ENCODE measurements at places on chromosomes 13 and 19.
A peak's percentile ranks its signal among the peaks of the same experiment; 100 is the strongest.

GRCh38 chr13:41199526-41199925 is 5.2 kb upstream of the KBTBD7 start:
- no peak for DNase-seq

GRCh38 chr19:33300894-33301143 is 1.5 kb downstream of the CEBPA start:
- DNase-seq: no peak

- DNase-seq: no peak
Observed at GRCh38 chr13:52782471-52783448, 43.1 kb upstream of the CNMD start.

DNA sequence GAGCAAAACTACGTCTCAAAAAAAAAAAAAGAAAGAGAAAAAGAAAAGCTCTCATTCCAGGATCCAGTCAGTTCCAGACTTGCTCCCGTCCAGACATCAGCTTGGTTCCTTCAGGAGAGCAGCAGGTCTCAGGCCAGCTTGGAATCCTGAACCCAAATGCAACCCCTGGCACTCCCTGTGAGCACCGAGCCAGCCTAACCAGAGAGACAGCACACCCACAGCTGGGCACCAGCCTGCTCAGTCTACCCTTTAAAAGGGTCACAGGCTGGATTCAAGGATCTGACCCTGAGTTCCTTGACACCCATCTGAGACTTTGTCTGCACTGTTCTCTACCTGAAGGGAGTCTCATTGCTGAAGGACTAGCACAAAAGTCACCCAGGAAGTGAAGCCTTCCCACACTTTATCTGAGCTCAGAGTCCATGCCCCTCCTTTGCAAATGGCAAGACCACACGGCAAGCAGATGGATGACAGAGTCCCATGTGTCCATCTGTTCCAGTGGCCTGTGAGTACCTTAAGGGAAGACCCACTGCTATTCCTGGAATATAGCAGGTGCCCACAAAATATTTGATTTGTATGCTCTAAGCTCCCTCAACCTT is 1.4 kb downstream of the PEPD start:
- DNase-seq: no peak

DNA sequence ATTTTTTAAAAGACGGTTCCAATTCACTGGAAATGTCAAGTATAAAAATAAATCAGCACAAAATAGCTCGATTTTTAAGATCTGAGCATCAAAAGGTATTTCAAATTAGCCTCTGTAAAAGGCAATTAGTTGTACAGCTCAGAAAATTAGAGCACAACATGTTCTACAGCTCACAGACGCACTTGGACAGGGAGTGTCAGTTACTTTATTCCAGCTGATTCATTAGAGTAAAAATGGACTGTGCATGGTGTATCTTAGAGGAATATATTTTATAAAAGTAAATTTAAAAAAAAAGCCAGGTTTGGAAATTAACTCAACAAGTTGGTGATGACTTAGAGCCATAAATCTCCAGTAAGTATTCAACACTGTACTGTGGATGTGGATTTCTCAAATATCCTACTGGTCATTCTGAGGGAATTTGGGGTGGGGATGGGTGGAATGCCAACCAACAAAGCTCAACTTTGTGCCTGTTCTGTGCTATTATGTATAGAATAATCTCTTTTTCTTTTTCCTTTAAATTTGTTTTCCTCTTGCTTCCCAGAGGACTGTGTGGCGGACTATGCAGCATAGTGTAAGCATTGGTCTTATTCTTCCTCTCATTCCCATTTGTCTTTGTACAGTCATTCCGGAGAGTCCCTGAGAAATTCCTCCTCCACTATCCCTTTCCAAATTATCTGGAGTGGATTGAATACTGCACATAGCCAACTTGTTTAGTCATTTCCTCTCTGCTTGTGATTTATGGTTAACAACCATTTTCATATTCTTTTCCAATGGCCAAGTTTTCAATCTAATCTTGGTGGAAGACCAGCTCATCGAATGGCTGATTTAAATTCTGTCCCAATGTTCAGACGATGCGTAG is 169.3 kb downstream of the DCT start:
- DNase-seq: peak; percentile 76

DNA sequence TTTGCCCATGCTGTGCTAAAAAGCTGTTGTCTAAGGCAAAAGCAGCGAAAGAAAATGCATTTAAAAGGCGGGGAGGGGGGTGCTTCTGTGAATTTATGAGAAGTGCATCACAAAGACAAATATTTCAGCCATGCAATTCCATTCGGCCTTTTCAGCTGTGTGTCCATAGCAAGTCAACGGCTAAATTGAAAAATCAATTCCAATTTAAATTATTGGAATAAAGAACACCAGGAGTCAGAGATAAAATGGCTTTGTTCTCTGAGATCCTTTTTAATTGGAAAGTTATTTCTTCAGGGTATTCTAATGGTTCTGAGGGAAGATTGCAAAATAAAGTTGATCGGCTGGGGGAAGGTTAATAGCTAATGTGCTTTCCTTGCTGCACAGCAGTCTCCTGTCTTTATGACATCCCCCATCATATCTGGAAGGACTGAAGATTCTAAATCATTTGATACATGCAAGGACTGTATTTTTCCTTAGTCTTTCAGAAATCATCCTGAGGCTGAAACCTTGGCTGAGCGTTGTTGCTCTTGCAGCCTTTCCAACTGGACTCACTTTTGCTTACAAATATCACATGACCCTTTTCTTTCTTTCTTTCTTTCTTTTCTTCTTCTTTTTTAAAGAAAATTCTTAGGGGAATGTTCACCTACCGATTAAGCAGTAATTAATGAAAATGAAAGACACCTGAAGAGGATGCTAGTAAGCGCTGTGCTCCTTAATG is 647.1 kb downstream of the DACH1 start:
- no peak for DNase-seq

GRCh38 chr13:21739771-21740170 is 68.9 kb downstream of the FGF9 start:
- no peak for DNase-seq

DNA sequence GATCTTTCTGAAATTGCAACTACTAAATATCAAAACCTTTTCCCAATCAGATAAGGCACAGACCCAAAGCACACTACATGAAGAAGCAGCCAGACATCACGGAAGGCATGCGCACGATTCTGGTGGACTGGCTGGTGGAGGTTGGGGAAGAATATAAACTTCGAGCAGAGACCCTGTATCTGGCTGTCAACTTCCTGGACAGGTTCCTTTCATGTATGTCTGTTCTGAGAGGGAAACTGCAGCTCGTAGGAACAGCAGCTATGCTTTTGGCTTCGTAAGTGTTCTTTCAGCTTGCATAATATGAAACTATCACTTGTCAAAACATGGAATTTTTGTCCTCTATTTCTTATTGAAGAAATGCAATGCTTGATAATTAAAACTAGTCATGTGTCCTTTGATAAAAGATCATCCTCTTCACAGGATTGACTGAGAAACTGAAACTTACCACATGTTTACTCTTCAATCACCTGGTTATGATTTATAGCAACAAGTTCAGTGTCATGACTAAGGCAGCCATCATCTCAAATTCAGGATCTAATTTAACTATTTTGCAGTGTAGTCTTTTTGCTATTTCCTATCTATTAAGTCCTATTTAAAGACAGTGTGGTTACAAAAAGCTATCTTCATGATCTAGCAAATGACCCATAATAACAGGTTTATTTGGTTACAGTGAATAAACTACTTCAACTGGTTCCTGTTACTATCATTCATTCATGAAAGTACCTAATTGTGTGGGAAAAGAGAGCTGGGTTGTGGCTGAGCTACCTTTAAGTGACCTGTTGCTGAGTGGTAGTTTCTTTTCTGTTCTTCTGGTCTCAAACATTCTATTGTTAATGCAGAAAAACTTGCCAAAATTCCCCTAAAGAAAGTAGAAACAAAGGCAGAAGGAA is 6.5 kb downstream of the CCNA1 start:
- DNase-seq: no peak

DNA sequence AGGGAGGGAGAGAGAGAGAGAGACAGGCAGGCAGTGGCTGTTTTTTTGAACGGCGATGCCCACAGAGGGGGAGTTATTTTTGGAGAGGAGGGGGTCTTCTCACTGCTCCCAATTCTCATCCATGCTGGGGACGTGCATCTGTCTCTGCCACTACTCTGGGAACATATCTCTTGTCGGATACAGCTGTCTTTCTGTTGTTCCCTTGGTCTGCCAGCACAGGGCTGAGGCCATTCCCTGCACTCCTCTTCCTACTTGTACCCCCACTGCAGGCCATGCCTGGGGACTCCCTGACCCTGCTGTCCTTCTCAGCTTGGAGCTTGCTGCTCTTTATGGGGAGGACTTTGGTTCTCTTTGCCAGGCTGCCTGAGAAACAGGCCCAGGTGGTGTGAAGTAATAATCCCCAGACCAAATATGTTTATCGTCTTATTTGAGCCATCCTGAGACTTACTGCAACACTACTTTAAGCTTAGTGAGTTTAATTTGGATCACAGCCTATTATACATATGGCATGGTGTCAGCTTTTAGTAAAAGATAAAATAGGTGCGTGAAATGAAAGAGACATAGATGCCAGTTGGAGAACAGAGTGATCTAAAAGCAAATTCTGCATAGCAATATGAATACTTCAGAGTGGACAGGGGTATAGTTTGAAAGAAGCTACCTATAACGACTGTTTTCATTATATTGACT is 19.1 kb downstream of the LRCH1 start:
- no peak for DNase-seq

- DNase-seq: peak; percentile 42
Observed at GRCh38 chr13:77034881-77035280, 7.9 kb upstream of the FBXL3 start.

DNA sequence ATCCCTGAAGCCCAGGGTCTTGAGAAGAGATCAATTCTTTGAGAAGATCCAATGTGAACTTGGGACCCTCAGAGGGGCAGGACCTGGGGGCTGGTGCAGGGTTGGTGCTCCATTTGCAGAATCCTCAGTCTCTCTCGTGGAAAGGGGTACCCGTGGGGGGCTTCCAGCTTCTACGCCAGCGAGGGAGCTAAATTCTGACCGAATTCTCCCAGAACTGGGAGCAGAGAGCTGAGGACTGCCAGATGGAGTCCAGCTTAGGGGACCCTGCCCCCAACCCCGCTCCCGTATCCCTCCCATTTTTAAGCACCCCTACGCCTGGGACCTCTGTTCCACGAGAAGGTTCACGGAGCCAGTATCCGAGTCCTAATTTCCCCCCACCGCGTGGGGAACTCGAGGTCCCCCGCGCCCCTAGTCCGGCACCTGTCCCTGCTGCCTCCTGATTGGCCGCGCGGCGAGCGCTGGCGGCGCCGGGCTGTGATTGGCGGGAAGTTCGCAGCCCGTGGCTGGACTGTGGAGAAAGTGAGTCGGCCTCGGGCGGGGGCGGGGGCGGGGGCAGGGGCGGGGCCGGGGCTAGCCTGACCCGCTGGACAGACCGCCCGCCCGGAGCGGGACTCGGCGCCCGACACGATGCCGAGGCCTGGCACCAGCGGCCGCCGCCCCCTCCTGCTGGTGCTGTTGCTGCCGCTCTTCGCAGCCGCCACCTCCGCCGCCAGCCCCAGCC is 4.4 kb upstream of the LTBP4 start:
- peak; percentile 59 for DNase-seq

- DNase-seq: peak; percentile 29
Observed at GRCh38 chr19:17743874-17744580, 7.2 kb upstream of the FCHO1 start.

DNA sequence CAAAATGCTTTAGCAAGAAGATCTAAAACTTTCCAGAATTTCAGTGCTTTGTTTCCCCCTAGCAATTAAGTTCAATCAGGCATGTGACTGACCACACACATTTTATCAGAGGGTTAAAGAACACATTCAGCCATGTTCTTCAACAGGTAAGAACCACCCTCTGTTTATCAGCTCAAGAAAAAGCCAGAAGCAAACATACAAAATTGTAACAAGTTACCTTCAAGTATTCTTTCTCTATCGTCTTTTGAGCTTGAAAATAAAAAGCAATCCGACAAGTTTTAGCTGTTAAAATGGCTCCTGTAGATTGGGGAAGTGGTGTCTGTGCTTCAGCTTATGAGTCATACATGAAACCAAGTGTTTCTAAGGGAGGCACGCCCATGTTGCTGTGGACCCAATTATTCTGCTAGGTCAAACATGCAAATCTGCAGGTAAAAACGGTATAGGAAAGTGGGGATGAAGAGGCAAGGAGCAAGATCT is at the start of gene ELF1:
Gene ELF1 (minus strand): TSS at position 306 of the 477 bp plus-strand sequence. CDS start 37,262 bp downstream, outside the sequence.
- DNase-seq: peak; percentile 70

DNA sequence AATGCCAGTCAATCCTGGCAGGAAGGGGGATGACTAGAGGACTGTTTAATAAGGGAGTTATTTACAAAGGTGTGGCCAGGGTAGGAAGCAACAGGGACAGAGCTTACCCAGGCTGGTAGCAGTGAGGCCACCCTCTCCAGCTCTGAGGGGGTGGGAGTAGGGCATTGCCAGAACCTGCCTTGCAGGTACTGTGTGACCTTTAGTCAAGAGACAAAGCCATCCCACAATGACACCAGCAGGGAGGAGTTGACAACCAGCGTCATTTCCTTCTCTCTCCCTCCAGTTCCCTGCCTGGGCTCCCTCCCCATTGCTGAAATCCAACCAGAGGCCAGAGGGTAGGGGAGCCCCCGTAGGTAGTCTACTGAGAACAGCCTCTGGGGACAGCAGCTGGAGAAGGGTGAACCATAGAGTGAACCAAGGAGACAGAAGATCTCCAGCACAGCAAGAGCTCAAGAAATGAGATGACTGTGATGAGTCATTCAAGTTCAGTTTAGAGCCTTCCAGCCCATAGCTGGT is 33.3 kb upstream of the SPATA13 start:
- peak; percentile 49 for DNase-seq

DNA sequence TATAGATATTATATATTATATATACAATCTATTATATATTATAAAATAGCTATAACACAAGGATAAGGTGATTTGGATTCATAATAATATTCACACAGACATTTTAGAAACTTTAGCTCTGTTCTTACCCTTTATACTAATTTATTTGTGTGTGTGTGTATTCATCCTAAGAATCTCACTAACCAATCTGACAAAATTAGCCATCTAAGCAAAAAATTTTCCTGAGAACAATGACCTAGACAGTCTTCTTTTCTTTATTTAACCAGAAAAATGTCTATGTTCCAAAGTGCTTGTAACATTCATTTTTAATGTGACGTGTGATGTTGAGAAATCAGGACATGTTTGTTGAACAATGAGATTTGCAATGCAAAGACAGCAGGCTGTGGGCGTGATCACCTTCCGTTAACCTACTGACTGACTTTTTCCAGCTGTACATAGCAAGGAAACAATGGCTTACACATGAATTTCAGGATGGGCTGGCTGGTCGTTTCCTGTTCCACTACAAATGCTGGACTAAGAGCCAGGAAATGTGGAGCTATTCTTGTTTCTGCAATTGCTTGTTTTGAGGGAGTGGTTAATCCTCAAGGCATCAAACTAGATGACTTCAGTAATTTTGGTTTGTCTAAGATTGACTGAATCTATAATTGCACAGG is 634.6 kb upstream of the ARGLU1 start:
- peak; percentile 16 for DNase-seq
